ENCODE measurements at places on chromosomes 16 and 17.

DNA sequence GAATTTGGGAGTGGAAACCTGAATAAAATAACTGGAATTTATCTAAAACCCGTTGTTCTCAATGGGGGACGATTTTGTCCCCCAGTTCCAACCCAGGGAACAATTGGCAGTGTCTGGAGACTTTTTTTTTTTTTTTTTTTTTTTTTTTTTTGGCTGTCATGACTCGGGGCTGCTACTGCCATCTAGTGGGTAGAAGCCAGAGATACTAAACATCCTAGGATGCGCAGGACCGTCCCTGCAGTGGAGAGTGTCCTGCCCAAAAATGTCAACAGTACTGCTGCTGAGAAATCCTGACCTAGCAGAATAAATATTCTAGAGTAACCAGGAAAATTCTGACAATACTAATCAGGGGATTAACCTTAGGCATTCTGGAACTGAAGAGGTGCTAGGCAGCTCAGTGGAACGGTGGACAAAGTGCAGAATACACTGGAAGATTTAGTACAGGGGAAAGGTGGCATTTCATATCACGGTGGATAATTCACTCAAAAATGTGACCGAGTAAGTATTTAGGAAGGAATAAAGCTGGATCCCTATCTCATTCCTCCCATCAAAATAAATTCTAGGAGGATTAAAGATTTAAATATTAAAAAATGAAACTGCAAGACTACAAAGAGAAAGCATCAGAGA lies 107.6 kb downstream of the SPECC1 start:
- DNase-seq: peak; percentile 51

DNA sequence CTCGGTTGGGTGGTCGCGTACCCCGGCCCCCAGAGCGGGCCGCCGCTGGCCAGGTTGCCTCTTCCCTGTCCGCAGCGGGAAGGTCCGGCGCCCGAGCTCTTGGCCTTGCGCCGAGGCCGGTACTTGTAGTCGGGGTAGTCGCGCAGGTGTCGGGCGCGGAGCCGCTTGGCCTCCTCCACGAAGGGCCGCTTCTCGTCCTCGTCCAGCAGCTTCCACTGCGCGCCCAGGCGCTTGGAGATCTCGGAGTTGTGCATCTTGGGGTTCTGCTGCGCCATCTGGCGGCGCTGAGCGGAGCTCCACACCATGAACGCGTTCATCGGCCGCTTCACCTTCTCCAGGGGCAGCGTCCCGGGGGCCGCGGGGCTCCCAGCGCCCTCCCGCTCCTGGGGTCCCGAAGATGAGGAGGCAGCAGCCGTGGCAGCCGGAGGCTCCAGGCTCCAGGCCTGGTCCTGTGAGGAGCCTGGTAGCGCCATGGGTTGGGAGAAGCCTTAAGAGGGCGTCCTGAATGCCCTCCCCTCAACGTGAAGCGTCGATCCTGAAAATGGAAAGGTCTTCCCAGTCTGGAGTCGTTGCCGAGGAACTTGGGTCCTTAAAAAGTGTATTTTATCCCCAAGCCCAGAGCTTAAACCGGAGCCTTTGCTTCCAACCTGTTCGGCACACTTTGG lies 558 bp downstream of the SOX15 start:
- peak; percentile 17 for DNase-seq

- DNase-seq: no peak
Observed at GRCh38 chr16:20262248-20262647, 65.1 kb downstream of the GP2 start.

DNA sequence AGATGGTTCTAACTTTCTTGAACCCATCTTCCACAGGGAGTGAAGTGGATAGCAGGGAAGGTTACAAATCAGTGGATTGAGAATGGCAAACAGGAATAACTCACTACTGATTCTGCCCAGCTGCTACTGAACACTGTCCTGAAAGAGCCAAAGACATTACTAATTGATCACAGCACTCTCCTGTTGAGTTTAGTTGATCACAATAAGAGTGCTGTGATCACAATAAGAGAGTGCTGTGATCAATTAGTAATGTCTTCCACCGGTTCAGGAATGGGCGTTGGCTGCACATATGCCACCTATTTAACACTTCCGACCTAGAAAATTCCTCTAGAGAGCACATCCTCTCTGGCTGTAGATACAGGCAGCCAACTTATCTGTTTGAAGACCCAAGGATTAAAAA lies 11.4 kb downstream of the CFAP97D1 start:
- DNase-seq: peak; percentile 97

DNA sequence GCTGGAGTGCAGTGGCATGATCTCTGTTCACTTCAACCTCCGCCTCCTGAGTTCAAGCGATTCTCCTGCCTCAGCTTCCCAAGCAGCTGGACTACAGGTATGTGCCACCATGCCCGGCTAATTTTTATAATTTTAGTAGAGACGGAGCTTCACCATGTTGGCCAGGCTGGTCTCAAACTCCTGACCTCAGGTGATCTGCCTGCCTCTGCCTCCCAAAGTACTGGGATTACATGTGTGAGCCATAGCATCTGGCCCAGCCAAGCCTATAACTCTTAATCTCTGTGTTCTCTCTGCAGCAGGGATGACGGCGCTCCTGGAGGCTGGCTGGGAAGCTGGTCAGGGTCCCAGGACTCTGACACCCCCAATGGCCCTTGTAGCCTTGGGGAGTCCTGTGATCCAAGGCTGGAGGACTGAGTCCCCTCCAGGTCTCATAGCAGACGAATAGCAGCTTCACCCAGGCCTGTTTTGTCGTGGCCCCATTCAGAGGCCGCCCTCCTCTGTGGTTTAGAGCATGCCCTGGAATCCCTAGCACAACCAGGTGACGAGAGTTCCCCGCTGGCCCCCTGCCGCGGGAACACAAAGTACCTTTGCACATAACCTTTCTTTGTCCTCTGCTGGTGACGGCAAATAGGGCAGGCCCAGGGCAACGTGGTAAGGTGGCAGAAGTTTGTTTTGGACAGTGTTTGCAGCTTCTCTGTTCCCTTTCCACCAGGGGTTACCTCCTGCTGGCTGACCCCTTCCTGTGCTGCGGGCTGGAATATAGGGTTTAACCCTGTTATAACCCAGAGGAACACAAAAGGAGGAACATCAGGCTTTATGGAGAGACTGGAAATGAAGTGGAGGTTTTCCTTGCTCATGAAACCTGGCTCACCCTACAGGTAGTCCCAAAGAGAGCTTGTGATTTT lies 43.0 kb upstream of the TOB1 start:
- DNase-seq: no peak

DNA sequence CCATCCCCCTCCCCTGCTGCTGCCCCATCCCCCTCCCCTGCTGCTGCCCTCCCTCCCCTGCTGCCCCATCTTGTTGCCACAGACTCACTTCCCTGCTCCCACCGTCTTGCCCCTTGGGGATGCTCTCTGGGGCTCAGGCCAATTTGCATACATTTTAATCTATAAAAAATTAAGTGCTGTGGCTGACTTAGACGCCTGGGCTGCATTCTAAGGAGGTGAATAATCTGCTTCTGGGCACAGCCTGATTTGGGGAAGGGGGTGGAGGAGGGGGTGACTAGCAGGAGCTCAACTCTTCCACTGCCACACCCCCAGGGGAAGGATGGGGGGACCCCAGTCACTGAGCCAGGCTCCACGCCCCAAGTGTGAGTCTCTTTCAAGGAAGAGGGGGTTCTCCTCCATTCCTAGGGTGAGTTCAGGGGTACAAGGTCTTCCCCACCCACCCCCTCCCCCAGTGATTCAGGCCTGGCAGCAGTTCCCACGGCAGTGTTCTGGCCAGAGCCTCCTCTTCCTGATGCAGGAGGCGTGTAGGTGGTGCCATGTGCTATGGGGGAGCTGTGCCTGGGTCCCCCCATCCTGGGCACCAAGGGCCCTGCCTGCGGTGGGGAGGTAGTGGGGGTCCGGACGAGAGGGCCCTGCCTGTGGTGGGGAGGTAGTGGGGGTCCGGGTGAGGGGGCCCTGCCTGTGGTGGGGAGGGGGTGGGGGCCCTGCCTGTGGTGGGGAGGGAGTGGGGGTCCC lies 5.0 kb downstream of the DPH1 start:
- DNase-seq: no peak

DNA sequence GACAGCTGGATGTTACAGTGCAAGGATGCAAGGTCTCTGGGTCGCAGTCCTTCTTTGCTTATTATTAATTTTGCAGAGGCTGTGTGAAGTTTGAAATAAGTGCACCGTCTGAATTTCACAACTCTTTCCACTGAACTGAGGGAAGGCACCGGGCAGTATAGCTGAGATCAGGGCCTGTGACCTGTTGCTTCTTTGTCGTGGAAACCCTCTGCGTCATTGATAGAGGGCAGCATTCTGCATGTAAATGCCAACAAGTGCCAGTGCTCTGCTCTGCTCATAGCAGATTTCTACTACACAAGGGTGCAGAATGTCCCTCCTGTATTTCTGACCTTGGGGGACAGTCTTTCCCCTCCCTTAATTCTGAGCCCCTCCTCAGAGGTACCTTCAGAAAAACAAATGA lies 26.0 kb downstream of the CD300LF start:
- no peak for DNase-seq

- no peak for DNase-seq
Observed at GRCh38 chr16:12017558-12017957, 41.0 kb downstream of the SNX29 start.

- no peak for DNase-seq
Observed at GRCh38 chr17:2192367-2193057, 111.1 kb downstream of the SMG6 start.

DNA sequence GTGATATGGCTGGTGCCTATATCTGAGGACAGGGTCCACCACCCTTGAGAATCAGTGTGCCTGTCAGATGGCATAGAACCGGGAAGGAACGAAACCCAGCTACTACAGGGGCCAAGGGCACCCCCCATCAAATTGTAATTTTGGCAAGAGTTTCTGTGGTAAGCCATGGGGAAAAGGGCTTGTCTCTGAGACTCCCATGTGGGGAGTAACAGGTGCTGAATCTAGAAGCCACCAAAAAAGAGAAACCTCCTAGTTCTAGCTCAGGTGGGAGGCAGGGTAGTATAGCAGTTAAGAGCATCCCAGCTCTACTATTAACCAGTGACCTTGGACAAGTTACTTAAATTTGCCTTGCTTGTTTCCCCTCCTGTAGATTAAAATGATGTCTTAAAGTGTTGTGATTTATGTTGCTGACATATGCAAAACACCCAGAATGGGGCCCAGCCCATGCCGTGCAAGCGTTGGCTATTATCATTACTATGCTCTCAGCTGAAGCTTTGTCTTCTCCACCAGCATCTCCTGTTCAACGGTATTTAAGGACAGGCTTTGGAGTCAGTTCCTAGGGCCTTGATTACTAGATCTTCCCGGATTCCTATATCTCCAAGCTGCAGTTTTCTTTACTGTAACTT lies 210.7 kb upstream of the NLRP1 start:
- no peak for DNase-seq

DNA sequence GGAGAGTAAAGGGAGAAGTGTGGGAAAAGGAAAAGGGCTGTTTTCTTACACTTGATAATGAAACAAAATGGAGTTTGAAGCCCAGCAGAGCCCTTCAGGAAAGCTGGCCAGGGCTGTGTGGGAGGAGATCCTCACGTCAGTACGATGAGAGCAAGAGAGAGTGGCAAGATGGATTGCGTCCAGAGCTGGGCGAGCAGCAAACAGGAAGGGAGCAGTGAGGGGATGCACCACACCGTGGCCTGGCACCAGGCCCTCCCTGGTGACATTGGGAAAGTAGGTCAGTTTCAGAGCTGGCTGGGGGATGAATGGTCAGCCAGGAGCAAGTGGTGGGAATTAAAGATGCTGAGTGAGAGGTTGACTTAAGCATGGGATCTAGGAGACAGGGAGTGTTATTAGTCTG lies 273.6 kb downstream of the GRIN2A start:
- no peak for DNase-seq

DNA sequence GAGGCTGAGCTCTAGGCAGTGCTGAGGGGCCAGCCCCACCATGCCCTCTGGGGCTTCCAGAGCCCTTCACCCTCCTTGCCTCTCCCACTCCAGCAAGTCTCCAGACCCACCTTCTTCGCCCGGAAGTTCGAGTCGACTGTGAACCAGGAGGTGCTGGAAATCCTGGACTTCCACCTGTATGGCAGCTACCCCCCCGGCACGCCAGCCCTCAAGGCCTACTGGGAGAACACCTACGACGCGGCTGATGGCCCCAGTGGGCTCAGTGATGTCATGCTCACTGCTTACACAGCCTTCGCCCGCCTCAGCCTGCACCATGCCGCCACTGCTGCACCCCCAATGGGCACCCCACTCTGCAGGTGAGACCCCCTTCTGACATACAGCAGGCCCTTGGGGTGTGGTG lies 10.5 kb downstream of the XYLT2 start:
- DNase-seq: no peak

DNA sequence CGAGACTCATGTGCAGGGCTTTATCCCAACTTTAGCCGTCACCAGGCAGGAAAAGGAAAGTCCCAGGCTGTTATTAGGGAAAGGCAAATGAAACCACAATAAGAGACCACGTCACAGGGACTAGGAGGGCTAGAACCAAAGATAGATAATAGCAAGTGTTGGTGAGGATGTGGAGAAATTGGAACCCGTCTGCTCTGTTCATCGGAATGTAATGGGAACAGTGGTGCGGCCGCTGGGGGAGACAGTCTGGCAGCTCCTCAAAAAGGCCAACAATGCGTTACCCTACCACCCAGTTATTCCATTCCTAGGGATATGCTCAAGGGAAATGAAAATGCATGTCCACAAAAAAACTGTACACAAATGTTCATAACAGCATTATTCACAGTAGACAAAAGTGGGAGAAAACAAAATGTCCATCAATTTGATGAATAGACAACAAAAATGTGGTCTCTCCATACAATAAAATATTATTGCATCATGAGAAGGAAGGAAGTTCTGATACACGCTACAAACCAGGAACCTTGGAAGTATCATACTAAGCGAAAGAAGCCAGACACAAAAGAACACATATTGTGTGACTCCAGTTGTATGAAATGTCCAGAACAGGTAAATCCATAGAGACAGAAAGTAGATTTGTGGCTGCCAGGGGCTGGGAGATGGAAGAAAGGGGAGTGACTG lies 19.5 kb upstream of the USP10 start:
- no peak for DNase-seq

DNA sequence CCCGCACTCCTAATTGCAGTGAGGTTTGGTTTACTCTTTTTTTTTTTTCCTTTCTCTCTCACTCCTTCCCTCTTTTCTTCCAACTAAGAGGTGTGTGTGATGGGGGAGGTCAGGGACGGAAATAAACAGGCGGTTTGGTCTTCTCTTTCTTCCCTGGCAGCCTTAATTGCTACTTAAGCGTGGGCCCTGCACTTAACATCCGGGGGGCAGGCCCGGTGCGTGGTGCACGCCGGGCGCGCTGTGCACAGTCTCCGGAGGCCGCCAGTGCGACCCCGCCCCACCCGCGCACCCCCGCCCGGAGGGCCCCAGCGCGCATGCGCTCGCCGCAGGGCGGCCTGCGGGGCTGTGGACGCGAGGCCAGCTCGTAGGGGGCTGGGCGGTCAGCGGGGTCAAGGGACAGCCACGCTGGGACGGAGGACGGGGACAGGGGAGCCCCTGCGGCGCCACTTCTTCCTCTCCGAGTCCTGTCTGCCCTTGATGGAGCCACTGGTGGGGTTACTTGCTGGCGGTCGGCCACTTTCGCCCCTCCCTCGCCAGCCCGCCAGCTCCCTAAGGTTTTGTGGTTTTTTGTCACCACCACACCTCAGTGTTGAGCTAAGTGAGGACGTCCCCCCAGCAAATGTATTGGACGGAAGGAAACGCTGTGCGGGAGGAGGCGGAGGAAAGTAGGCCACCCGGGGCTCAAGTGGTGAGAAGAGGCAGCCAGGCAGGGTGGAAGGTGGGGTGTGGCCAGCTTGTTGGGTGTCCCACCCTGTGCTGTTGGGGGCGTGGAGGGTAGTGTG lies 120.9 kb downstream of the MRM1 start:
- DNase-seq: no peak
